ENCODE measurements at places on chromosomes 7 and 10.

DNA sequence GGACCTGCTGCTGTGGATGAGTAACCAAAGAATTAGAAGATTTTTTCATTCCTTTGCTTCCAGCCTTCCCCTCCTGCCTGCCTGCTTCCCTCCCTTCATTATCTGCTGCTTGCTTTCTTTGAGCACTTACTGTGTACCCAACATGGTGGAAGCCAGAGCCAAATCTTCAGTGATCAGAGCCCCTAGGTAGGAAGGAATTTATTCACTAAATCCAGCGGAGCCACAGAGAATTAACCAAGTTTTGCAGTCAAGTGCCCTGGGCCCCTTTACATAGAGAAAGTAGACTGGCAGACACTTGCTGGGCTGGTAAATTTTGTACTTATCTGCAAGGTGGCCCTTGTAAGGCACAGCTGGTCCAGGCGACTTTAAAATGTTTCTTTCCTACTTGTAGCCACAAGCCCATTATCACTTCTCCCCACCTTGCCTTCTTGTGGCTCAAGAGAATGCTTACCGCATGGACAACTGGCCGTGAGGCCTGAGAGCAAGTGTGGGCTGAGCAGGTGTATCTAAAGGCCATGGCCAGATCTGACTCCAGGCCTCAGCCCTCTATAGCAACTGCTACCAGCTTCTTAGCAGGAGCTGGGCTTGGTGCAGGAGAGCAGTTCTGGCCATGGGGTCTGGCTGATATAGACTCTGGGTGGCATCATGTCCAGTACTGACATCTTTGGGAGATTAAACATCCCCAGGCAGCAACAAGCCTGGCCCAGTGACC, 11.1 kb downstream of the UNC5B start:
- DNase-seq: no peak

DNA sequence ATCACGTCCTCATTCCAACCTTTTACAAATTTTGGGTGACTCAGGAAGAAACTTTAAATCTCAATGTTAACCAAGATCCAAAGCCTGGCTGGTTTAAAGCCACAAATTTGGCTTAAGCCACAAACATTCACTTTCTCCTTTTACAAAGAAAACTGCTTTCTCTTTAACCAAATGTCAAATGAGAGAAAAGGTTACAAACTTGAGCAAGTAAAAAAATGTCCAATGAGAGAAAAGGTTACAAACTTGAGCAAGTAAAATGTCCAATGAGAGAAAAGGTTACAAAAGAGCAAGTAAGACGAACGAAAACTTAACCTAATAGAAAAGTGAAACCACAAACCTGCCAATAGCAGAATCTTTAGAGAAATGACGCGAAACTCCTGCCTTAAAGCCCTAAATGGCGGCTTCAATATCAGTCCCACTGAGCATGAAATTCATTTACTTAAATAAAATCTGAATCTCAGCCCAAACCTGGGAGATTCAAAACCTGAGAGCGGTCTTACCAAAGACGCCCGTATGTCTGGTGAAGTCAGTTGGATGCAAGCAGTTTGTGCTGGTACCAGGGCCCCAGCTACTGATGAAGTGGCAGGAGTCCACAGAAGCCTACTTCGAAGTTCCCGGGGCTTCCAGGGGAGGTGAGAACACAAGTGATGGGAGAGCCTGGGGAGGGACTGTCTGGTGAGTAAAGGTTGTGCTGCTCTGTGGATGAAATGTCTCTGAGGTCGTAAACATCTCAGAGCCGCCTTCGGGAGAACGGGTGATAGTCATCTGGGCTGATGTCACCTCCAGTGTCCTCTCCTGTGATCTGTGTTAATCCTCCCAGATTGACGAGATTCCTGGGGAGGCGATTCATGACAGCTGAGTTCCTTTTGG, 74.6 kb downstream of the PAXIP1 start:
- no peak for DNase-seq

GRCh38 chr10:130772676-130773075, 538.8 kb downstream of the TCERG1L start:
- no peak for DNase-seq

DNA sequence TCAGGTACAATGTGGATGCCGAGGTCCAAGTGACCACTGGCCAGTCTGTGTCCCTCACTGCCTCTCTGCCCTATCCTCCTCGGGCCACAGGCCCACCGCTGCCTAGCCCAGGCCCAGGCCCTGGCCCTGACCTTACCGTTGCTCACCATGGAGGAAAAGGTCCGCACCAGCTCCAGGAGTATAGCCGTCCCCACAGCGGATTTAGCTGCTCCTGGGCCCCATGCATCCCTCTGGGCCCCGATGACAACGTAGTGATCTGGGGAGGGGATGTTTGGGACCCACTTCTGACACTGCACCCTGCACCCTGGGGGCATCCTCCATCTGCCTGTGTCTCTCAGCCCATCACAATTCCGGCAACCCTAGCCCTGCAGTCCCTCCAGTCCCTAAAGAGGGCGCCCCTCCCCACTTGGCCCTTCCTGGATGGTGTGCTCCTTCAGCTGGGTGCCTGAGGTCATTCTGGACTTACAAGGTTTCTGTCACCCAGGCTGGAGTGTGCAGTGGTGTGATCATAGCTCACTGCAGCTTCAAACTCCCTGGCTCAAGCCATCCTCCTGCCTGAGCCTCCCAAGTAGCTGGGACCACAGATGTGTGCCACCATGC, 12.1 kb downstream of the TFR2 start:
- no peak for DNase-seq

GRCh38 chr7:50707236-50708006, 75.3 kb downstream of the GRB10 start:
- DNase-seq: no peak

DNA sequence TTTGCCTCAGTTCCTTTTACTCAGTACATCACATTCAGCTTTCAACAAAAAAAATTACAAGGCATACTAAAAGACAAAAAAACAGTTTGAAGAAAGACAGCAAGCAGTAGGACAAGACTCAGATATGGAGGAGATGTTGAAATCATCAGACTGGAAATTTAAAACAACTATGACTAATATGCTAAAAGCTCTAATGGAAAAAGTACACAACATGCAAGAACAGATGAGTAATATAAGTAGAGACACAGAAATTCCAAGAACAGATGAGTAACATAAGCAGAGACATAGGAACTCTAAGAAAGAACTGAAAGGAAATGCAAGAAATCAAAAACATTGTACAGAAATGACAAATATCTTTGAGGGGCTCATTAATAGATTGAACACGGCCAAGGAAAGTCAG, 402.6 kb downstream of the NEBL start:
- DNase-seq: no peak

- no peak for DNase-seq
Observed at GRCh38 chr10:132520177-132520811, 17.3 kb upstream of the INPP5A start.

DNA sequence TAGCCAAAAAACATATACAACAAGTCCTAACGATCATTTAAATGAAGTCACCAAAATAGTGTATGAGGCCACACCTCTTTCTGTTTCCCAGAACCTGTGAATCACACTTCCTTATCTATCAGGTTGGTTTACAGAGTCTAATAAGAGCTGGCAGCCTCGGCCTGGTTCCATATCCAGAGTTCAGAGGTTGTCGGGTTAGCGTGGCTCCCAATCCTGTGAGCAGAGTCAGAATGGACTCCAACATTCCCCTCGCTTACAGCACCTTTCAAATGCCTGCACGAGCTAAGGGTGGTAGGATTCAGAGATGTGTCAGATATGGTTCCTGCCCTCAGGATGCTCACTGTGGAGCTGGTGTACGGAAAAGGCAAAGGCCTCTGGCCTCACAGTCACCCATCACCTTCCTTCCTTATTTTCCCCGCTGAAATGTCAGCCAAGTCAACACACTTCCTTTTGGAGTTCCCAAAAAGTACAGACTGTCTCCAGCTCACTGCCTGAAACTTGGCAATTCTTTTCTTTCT, 6.0 kb downstream of the IL15RA start:
- no peak for DNase-seq

DNA sequence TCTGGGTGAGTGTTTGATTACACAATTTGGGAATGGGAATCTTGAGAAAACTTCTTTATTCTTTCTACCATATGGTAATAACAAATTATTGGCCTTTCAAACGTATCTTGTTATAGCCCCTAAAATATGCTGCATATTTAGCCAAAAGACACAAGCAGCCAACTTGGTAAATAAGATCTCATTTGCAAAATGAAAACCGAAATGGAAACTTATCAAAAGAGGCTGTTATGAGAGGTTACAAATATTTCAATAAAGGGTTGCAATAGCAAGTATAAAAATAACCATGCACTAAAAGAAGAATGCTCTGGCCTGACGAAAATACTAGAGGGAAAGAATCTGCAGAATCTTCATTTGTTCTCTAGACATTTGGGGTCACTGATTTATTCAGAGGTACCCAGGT, 259.5 kb upstream of the LRRN3 start:
- no peak for DNase-seq

DNA sequence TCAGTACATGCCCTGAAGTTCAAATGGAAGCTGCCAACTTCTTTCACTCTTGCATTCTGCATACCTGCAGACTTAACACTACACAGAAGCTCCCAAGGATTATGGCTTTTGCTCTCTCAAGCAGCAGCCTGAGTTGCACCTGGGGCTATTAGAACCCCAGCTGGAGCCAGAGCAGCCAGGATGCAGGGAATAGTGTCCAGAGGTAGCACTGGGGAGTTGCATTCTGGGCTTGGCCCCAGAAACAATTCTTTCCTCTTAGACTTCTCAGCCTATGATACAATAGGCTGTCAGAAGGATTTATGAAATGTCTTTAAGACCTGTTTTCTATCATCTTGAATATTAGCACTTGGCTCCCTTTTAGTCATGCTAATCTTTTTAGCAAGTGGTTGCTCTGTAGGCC, 886.7 kb upstream of the GHITM start:
- DNase-seq: no peak

- no peak for DNase-seq
Observed at GRCh38 chr10:79274279-79275104, 72.8 kb upstream of the PPIF start.

GRCh38 chr7:49821181-49821580, 47.7 kb downstream of the VWC2 start:
- no peak for DNase-seq

DNA sequence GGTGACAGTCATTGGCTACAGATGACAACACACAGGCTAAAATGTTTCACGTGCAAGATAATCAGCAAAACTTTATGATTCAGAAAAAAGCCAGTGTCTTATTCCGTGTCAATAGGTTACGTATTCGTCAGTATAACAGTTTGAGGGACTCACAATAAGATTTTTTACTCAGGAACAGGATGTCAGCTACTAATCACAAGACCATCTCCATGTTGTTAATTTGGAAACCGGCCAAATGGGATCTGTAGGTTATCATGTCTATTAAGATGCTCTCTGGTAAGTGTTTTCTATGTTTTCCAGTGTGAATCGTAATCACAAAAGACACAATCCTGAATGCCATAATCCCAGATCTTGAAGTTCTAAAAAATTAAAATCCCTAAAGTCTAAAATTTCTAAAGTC, 197.3 kb downstream of the ETV1 start:
- DNase-seq: no peak

DNA sequence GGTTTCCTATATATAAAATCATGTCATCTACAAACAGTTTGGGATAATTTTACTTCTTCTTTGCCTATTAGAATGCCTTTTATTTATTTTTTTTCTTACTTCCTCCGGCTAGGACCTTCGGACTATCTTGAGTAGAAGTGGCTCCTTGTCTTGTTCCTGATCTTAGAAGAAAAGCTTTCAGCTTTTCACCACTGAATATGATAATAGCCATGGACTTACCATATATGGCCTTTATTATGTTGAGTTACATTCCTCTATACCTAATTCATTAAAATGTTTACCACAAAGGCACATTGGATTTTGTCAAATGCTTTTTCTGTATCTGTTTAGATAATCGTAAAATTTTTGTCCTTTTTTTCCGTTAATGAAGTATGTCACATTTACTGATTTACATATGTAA, 395.7 kb downstream of the NXPH1 start:
- DNase-seq: no peak

- DNase-seq: no peak
Observed at GRCh38 chr10:105494944-105495343, 853.9 kb downstream of the SORCS3 start.

GRCh38 chr7:3710531-3710930, 409.5 kb downstream of the SDK1 start:
- no peak for DNase-seq

- no peak for DNase-seq
Observed at GRCh38 chr10:60820093-60820754, 41.9 kb downstream of the CDK1 start.

- DNase-seq: no peak
Observed at GRCh38 chr10:79471776-79472175, 26.4 kb upstream of the ZCCHC24 start.

- DNase-seq: no peak
Observed at GRCh38 chr10:113138937-113139585, 189.0 kb downstream of the TCF7L2 start.

- no peak for DNase-seq
Observed at GRCh38 chr7:102320601-102321350, 34.1 kb downstream of the SH2B2 start.

DNA sequence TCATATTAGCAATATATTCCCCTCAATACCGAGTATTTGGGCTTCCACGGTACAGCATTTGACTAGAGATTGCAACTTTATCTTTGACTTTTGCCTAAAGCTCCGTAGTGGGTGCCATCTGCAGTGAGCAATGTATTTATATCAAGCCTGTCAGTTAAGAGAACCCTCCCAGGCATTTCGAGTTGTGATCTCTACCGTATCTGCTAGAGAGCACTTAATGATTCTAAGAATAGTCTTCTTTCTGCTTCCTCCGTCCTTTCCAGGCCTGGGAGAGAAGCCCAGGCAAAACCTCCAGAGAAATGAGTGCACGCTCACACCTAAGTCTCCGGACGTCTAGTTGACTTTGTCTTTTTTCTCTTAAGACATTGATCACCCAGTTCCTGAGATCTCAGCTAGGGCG, 210.6 kb downstream of the KLF6 start:
- no peak for DNase-seq

GRCh38 chr7:36207451-36208291, 54.6 kb downstream of the EEPD1 start:
- DNase-seq: no peak

GRCh38 chr10:61283481-61284221, 169.5 kb downstream of the TMEM26 start:
- DNase-seq: no peak

- no peak for DNase-seq
Observed at GRCh38 chr10:125222515-125223308, 62.3 kb upstream of the CTBP2 start.

DNA sequence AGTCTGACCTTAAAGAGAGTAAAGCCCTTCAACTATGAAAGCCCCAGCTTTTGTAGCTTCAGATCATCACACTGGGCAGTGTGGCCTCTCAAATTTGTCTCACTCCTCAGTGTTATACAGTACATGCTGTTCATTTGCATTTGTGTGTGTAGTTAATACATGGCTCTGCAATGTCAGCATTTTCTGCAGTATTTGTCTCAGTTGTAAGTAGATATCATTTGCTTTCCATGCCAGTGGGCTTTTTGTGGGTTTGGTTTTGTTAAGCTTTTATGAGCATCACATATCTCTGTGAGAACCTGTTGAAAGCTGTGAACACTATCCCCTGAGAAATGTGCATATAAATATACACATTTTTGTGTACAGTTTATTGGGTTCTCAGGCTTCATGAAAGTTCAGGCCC, 57.0 kb downstream of the ZNF277 start:
- DNase-seq: no peak

Data from stimulated activated CD8-positive, alpha-beta memory T cell treated with anti-CD3 and anti-CD28 coated beads, Interleukin-7, amount 100 ng/mL, for 24 hours (primary cell).